GM13977 (cell line): ENCODE measurements at places on chromosomes 12 and 14.

DNA sequence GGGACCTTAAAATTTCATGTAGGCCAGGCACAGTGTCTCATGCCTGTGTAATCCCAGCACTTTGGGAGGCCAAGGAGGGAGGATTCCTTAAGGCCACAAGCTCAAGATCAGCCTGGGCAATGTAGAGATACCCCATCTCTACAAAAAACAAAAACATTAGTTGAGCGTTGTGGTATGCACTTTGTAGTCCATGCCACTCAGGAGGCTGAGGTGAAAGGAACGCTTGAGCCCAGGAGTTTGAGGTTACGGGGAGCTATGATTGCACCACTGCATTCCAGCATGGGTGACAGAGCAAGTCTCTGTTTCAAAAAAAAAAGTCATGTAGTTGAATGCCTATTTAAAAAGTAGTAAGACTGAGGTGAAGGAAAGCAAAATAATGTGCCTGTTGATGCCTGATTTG lies 83.5 kb downstream of the TTC6 start:
- no peak for DNase-seq

GRCh38 chr12:80553316-80553715 lies 109.3 kb downstream of the PTPRQ start:
- DNase-seq = no peak

- no peak for DNase-seq
These were observed 117.9 kb upstream of the PRB2 start for GRCh38 chr12:11513288-11513687.

DNA sequence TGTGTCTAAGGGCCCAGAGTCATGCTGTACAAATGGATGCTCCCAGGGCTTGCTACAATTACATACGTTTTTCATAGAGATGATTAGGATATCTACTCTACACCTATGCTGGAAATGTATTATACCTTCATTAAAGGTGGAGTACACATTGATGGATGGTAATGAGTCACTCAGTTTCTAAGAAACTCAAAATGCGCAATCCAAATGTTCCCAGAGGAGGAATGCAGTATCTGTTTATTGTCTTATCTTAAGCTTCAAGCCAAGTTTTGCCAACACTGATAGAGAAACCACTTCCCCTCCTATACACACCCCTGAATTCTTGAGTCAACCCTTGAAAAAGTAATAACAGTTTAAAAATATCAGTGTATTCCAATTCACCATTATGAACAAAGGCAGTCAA lies 266.6 kb upstream of the FAR2 start:
- DNase-seq = no peak
